ENCODE measurements at places on chromosomes 1 and 21.

DNA sequence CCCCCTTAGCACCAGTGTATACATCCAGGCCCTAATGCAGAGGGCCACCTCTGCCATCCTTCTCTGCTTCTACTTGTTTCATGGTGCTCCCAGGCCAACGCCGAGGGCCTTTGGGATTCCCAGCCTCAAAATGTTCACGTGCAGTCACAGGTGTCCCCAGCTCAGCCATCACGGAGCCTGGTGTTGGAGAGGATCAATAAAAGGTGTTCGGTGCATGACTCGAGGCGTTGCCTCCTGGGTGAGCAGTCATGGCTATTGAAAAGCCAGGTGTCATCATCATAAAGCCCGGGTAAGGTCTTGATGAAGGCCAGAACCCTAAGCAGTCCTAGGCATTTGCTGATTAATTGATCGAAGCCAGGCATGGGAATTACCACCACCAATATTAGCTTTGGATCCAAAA lies 76.1 kb downstream of the ABCA4 start:
- no peak for DNase-seq

DNA sequence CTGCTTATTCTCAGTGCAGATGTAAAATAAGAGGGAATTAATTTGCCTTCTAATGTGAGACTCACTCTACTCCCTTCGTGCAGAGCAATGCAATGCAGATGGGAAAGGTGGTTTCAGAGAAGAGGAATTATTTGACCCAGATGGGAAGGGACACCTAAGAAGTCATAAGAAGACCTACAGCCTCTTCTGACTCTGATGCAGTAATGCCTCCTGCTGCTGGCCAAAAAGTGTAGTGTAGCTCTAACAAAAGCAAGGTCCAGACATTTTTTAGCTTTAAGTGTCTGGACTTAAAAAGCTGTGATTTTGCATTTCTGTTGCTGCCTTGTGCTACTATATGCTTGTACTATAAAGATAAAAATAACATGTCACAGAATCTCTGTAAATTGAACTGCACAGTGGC lies 501.4 kb downstream of the TTLL7 start:
- DNase-seq, result no peak

- peak; percentile 36 for DNase-seq
These were observed 48.6 kb downstream of the INTS7 start for GRCh38 chr1:211986628-211987254.

- no peak for DNase-seq
These were observed 16.8 kb downstream of the ATP8B2 start for GRCh38 chr1:154342132-154342531.

DNA sequence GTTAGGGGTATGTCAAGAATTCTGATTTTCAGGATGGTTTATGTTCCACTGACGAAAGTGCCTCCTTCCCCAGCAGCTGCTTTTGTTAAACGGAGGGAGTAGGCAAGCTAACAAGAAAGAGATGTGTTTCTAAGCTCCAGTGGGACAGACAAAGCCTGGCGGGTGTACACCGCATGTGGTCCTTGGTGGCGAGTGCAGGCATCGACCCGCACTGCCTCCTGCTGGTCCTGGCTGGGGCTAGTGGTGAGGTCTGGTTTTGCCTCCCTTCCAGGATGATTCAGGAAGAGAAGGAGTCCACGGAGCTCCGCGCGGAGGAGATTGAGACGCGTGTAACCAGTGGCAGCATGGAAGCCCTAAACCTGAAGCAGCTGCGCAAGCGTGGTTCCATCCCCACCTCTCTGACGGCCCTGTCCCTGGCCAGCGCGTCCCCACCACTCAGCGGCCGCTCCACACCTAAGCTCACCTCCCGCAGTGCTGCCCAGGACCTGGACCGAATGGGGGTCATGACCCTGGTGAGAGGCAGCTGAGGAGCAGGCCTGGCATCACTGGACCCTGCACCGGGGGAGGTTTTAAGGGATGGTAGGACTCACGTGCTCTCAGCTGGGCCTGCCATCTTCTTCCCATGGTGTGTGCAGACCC lies 29.0 kb downstream of the PPFIA4 start:
- DNase-seq, result no peak

DNA sequence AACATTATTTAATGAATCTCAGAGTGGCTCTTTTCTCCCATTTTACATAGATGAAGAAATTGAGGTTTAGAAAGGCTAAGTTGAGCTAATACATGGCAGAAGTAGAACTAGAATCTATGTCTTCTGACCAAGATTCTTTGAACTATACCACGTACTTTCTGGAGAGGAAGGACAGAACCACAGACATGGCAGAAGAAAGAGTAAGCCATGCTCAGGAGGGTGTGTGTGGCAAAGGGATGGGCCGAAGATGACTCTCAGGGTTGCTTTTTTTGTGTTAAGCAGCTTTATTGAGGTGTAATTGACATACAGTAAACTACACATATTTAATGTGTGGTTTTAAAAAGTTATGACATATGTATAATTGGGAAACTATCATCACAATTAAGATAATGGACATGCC lies 69.5 kb downstream of the PEX14 start:
- no peak for DNase-seq

GRCh38 chr1:111496398-111496797 lies 7.0 kb downstream of the ADORA3 start:
- DNase-seq, result no peak

DNA sequence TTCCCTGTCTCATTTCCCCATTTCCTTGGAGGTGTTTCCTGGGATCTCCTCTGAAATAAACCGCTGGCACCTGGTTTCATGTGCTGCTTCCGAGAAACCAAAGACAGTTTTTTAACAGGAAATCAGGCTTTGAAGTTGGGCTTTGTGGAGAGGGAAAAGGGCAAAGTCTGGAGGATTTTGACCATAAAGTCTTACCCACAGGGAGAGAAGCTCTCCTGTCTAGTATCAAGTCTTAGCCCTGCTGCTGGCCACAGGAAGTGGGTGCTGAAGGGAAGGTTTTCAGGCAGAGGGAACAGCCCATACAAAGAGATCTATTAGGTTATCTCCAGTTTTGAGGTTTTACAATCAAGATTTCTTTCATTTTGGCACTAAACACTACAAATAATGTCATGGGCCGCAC lies 29.3 kb downstream of the SLC5A9 start:
- no peak for DNase-seq

DNA sequence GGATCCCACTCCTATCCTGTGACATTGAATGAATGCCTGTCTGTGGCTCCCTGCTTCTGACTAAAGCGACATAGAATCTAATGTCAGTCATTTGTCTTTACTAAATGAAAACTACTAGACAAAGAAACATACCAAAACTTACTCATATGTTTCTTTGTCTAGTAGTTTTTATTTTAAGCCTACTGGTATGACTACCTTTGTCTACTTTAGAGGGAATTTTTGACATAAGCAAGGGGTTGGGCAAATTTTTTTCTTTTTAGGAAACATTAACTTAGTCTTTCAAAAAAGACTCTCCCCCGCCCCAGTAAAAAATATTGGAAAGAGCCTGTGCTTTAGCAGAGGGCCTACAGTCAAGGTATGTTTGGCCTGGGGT lies 4.9 kb downstream of the NEK7 start:
- no peak for DNase-seq

DNA sequence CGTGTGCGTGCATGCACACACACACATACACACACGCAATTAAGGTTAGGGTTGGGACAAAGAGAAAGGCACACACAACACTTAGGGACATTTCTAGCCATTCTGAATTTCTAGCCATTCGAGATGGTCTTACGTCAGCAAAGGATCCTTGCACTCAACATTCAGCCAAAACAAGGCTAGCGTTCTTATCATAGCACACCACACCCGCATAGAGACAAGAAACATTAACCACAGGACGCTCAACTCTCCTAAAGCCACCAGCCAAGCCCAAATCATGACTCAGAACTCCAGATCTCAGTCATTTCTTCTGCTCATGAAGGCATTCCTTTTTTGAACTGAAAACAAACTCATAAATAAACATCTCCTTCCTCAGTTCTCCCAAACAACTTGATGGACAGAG lies 106.8 kb downstream of the LMO4 start:
- DNase-seq, result no peak

- DNase-seq, result no peak
These were observed 4.5 kb downstream of the ETS2 start for GRCh38 chr21:38810034-38810825.

- DNase-seq, result no peak
These were observed 1.7 kb downstream of the EGLN1 start for GRCh38 chr1:231420299-231420958.

DNA sequence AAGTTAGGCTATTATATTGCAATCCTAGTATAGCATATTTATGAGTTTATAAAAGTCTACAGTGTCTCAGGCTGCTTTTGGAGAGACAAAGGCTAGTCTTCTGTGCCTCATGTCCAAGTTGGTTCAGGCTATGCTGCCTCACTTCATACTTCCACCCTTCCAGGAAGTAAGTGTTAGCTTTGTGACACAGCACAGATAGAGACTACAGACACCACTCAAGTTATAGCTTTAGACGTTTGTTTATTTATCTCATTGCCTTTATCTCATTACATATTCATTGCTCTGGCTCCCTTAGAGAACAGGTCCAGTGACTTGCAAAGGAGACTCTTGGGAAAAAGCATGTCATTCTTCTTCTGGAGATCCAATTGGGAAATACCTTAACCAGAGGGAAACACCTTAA lies 22.6 kb upstream of the GBP4 start:
- no peak for DNase-seq

DNA sequence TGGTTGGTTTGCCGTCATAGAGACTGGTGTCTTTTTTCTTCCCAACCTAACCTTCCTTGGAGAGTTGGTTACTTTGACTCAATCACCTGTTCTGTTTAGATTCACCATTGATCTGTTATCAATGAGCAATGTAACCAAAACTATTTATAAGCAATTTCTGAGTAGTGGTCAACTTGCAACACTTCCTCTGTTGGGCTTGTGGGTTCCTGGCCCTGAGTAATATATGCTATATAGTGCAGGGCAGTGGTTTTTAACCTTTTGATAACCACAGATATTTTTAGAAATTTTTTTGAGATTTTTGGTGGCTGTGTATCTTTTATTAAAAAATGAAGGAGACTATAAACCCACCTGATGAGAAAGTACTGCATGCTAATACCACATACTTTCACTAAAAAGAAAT lies 9.4 kb upstream of the XCL1 start:
- no peak for DNase-seq

DNA sequence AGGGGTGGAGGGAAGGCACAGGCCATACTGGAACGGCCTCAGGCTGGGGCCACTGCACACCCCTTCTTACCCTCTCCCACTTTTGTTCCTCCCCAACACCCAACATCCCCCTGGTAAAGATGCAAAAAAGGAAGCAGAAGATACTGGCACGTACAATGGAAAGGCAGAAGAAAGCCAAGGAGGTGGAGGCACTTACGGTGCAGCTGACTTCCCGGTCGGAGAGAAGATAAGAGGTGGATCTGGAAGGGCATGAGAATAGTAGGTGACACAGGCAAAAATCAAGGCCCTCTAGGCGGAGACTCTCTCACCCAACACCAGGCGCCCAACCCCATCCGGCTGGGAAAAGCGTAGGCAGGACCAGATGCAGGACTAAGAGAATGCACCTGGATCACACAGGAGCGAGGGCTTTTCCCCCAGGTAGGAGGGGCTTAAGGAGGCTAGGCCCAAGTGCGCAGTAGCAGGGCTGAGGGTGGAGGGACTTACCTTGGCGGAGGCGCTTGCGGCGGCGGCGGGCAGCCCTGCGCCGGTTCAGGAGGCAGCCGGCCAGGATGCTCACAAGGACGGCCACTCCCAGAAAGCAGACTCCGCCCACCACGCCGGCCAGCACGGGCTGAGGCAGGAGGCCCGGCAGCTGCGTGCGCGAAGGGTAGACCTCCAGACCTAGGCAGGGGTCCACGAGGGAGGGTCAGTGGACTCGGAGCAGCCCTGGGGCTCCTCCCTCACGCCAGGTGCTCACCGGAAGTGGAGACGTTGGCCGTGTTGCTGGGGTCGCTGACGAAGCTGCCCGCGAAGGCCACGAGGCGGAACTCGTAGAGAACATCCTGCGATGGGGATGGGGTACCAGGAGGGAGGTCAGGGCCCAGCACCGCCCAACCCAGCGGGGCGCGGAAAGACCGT lies 4.1 kb upstream of the TAGLN2 start:
- no peak for DNase-seq

DNA sequence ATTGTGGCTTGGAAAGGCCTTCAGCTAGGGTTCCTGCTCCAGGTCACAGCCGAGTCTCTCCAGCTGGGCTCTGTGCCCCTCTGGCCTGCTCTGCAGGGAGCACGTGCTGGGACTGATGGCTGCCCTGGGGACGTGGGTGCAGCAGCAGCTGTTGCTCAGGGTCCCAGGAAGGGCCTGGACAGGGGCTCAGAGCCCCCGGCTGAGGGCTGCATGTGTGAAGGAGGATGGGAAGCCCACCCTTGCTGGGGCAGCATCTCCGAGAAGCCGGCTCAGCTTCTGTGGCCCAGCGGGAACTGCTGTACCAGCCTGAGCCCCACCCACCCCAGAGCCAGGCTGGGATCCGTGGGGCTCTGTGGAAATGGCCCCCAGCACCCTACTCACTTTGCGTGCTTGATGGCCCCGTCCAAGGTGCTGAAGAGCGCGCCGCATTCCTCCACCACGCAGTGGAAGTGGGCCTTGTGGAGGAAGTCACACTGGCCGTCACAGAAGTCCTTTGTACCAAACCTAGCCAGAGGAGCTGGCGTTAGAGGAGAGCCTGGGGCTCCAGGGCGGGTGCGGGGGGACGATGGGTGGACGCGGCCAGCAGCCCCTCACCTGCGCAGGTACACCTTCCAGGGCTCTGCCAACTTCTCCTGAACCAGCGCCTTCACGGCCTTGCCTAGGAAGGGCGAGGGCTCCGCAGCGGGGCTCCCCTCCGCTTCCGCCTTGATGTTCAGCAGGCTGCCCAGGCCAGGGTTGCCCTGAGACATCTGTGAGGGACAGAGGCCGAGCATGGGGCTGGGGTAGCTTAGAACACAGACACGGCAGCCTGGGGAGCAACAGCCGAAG lies 147.5 kb downstream of the CASZ1 start:
- DNase-seq, result no peak

DNA sequence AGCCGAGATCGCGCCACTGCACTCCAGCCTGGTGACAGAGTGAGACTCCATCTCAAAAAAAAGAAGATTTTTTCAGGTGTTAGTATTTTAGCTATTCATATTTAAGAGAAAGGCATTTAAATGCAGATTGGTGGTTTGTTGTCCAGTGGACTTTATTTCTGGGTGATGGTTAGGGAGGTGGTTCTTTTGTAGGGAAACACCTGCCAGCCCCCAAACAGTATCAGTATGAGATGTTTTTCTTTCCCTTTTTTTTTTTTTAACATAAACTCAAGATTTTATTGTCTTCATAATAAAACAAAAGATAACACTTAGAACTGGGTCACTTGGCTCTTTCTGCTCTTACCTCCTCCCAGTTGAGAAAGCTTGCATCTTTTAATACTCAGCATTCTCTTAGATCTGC lies 9.9 kb downstream of the CCDC18 start:
- no peak for DNase-seq

GRCh38 chr1:230381049-230381467 lies 45.1 kb downstream of the PGBD5 start:
- no peak for DNase-seq

GRCh38 chr1:54356680-54357147 lies 49.5 kb downstream of the SSBP3 start:
- DNase-seq, result no peak

Data from stromal cell of bone marrow (primary cell).